ENCODE measurements at places on chromosomes 1 and 21.

DNA sequence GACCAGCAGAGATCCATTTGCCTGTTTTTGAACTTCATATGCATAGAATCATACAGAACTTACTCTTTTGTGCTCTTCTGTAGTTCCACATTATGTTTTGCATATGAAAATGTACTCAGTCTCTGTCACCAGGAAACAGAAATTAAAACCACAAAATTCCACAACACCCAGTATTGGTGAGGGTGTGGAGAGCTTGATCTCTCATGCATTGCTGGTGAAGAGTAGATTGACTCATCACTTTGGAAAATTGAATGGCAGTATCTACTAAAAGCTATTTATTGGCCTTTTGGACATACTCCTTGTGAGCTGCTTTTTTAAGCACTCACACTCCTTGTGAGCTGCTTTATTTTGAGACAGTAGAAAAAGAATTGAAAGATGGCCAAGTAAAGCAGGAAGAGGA, 43.3 kb downstream of the VTCN1 start:
- H3K4me3 ChIP-seq: no peak overlapping the region
- H3K36me3 ChIP-seq: no peaks in the 10 kb centered on the region
- no peak overlapping the region for H3K27ac ChIP-seq
- peaks cover 14% of the 10 kb centered on the region for H3K27me3 ChIP-seq
- H3K4me1 ChIP-seq: no peaks in the 10 kb centered on the region

- no peaks in the 10 kb centered on the region for H3K36me3 ChIP-seq
- no peak overlapping the region for H3K27ac ChIP-seq
- peaks cover 25% of the 10 kb centered on the region for H3K4me1 ChIP-seq
- H3K27me3 ChIP-seq: peaks cover 33% of the 10 kb centered on the region
Measured at GRCh38 chr1:154410185-154410827, 5.2 kb downstream of the IL6R start.

DNA sequence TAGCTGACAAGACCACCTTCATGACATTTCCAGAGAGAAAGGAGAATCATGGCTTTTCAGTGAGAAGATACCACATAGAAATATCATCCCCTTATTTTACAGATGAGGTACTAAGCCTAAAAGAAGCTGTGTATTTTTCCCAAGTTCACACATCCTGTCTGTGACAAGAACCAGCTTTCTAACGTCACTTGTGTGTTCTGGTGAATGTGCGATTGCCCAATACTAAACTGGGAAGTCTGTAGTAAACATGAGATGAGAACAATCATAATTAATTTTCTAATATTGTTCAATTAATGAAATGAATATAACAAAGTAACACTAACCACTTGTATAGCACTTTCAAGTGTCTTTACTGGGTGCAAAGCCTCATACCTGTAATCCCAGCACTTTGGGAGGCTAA, 46.0 kb downstream of the PTGER3 start:
- peaks cover 3% of the 10 kb centered on the region for H3K27me3 ChIP-seq
- H3K4me3 ChIP-seq: no peak overlapping the region
- peaks cover 8% of the 10 kb centered on the region for H3K4me1 ChIP-seq

DNA sequence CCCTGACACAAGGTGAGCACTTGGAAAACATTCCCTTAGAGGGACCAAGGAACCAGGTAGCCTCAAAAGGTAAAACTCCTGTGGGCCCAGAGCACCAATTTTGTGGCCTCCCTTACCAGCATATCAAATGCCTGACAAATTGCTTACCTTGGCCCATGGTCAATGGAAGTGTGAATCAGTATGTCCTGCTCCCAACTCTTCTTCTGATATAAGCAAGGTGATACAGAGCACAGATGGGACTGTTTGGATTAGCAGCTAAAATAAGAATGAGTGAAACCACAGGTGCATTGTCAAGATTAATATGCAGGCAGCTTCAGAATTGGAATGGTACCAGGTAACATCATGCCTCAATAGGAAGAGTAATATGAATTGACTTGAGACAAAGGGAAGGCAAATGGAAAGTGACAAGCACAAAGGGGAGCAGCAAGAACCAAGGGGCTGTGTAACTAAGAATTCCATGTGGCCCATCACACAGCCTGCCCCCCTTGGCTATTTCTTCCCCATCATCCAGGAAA, 156.8 kb upstream of the KCND3 start:
- no peak overlapping the region for H3K4me3 ChIP-seq
- peaks cover 17% of the 10 kb centered on the region for H3K27me3 ChIP-seq
- peaks cover 12% of the 10 kb centered on the region for H3K36me3 ChIP-seq

Data from natural killer cell treated with Interleukin-12 subunit alpha and Interleukin-12 subunit beta and Interleukin-15 and Interleukin-18, amount 100 ng/mL, for 72 hours (primary cell).